Activated CD8-positive, alpha-beta memory T cell treated with anti-CD3 and anti-CD28 coated beads, Interleukin-2, amount 10 ng/mL, durations not matched to agents 7 days and 5 days (primary cell): ENCODE measurements at places on chromosomes 1 and 21. TPM values are rescaled to one million over a fixed set of nuclear protein-coding genes. Genes with fewer than 3 reads are reported as not detected.

C1orf115 gene
- 0.12 TPM for total RNA-seq

CLCNKA gene
- not detected for total RNA-seq

SAMD11 gene
- total RNA-seq, result 0.61 TPM

LMX1A gene
- not detected for total RNA-seq

IL20 gene
- not detected for total RNA-seq

TTLL7 gene
- total RNA-seq, result 2.9 TPM

OPTC gene
- total RNA-seq, result not detected

ADCY10 gene
- total RNA-seq, result 0.07 TPM

CRYBG2 gene
- total RNA-seq, result 5.7 TPM

KCNK2 gene
- total RNA-seq, result not detected

GJA9 gene
- not detected for total RNA-seq

FNDC10 gene
- 3.1 TPM for total RNA-seq

PKP1 gene
- total RNA-seq, result not detected

PEX14 gene
- 27.5 TPM for total RNA-seq

AMY1C gene
- not detected for total RNA-seq

LCE3D gene
- not detected for total RNA-seq

NCF2 gene
- 9.8 TPM for total RNA-seq

MEGF6 gene
- total RNA-seq, result 11.2 TPM

SLC9C2 gene
- not detected for total RNA-seq

GNAI3 gene
- total RNA-seq, result 8.3 TPM

E2F2 gene
- total RNA-seq, result 77.4 TPM
